ENCODE measurements at places on chromosomes 5 and 9.

DNA sequence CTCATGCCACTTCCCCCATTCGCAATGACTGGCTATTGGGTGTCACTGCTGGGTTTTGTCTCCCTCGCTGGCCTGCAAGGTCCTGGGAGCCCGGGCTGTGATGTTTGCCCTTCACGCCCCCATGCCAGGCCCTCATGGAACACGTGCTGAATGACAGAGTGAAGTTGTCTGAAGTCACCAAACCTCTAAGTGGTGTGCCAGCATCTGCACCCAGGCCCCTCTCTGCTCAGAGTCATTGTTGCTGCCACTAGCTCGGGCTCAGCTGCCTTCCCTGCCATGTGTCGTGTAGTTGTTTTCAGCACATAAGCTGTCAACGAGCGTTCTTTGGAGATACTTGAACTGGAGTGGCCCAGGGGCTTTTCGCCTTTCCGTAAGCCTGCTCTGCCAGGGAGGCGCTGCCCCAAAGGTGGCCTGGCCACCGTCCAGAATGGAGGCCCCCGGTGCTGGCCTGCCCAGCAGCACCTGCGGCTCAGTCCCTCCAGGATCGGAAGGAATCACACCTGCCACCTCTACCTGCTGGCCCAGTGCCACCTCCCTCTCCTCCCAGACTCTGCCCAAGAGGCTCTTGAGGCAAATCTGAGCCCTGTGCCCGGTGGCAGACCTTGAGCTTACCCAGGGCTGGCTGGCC, 250.1 kb downstream of the PBX3 start:
- no peak for DNase-seq

DNA sequence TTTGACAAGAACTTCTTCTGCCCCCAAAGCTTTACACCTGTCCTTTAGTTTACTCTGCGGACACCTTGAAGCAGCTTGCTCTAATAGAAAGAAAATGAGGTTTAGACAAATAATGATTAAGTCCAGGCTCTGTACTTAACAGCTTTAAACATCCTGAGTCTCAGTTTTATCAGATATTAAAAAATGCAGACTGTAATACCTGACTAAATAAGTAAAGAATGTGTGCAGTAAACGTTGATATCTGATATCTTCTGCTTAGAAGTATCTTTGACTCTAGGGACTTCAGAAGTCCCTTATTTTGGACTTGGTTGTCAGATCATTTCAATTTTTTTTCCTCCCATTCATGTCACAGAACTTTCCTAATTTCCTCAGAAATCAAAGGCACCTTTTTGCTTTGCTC, 1060.4 kb downstream of the CDH12 start:
- no peak for DNase-seq

DNA sequence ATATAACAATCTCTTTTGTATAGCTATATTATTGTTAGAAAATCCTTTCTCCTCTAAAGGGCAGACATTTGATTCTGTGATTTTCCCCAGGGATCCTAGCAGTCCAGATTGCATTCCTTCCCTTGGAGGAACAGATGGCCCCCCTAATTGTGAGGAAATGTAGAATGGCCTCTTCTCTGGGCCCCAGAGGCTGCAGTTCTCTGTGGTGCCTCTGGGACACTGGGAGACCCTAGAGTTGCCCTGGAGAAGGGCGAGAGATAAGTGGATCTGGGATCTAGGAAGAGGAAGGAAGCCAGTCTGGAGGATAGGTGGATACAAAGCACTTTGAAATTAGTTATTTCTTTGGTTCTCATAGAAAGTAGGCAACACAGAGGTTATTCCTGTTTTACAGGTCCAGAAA, 1.9 kb upstream of the HINT2 start:
- DNase-seq = no peak

GRCh38 chr5:84494453-84494852, 109.8 kb upstream of the EDIL3 start:
- no peak for DNase-seq

DNA sequence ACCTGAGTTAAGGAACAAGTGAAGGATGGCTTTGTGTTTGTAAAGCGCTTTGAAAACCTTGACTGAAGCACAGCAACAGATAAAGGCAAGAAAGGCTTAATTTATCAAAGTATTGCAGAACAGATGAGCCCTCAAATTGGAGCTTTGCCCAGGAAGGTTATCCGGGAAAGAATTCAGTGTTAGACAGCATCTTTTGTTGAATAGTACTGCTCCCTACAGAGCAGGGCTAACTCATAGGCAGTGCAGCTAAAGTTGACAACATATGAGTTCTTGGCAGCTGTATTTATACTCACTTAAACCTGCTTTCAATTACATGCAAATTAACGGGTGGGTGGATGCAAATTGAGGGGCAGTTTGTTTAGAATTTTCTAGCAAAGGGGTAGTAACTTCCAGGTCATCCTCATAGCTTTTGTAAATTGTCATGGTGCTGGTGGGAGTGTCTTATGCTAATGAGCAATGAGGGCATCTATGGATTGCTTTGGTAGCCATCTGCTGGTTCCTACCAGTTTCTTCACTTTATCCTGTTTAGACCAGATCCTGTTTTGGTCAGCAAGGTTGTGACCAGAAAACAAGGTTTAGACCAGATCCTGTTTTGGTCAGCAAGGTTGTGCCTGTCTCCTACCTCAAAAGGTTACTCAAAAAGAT, 105.8 kb downstream of the GDA start:
- no peak for DNase-seq

DNA sequence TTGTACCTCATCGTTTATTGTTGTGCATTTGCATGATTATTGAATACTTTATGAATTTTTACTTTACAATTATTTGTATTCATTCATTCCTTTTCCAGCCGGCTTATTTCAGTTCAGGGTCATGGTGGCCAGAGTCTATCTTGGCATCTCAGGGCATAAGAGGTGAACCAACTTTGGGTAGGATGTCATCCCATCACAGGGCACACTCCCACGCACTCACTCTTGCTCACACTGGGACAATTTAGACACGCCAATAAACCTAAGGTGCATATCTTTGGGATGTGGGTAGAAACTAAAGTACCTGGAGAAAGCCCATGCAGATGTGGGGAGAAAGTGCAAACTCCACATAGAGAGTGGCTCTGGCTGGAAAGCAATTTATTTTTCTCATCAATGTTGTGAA, 158.1 kb upstream of the MAST4 start:
- DNase-seq = no peak

DNA sequence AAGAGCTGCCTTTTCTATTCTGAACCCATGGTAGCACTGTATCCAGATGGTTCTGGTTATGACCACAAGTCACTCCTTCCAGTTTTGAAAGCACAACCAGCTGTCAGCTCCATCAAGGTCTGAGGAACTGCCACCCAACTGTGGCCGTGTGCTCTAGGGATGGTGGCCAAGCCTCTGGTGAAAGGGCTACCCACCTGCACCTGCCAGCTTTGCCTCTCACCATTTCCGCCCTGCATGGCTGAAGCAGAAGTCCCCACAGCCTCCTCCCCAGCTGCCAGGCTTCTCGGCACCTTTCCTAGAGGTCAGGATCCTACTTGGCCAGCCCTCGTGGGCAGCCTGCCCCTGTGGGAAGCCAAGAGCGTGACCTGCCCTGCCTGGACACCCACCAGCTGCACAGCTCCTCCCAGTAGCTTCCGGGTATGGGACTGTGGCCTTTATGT, 16.8 kb downstream of the SEMA5A start:
- DNase-seq = no peak

- no peak for DNase-seq
Observed at GRCh38 chr5:82164176-82164976, 113.8 kb downstream of the RPS23 start.

- no peak for DNase-seq
Observed at GRCh38 chr5:102678267-102679058, 76.6 kb upstream of the PAM start.

GRCh38 chr9:36560771-36561170, 11.9 kb upstream of the MELK start:
- DNase-seq = no peak

DNA sequence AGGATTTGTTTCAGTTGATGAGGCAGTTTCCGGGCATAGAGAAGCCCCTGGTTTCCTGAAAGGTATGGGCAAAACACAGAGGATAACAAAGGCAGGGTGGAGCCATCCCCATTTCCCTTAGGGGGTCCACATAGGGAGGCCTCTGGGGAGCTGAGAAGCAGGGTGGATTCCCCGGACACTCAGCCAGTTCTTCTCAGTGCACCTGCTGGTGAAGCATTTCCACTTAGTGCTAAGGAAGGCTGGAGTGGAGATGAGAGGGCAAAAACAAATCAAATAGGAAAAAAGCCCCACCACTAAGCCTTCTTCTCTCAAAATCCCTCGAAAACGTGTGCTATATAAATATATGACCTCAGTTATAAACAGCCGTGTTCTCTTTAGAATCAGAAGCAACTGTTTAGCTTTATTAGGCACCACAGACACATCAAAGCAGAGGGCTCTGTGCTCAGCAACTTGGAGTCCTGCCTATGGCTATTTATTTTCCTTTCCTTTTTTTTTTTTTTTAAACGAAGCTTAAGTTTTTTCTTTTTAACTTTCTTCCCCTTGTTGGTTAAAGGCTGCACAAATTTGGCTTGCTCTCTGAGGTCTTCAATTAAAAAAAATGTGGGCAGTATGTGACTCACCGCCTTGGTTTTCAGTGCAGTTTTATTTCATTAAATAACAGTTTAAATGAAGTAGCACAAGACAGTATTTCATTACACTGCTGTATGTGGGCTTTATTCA, 67.7 kb downstream of the PRDM6 start:
- DNase-seq = no peak

DNA sequence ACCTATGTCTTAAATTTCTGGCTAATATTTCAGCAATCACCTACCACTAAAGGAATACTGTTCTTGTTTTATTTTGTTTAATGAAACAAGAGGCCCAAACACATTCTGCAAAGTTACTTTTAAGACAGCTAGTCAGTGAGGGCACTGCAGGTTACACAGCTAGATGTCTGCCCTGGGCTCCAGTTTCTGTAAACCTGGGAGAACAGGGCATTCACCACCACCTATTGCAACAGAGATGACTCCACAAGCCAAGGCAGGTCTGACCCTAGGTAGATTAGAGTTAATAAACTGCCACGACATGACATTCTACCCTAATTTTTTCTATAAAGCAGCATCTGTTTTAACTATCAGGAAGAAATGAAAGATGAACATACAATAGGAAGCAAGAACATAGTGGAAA, 90.8 kb downstream of the SLF1 start:
- DNase-seq = no peak

DNA sequence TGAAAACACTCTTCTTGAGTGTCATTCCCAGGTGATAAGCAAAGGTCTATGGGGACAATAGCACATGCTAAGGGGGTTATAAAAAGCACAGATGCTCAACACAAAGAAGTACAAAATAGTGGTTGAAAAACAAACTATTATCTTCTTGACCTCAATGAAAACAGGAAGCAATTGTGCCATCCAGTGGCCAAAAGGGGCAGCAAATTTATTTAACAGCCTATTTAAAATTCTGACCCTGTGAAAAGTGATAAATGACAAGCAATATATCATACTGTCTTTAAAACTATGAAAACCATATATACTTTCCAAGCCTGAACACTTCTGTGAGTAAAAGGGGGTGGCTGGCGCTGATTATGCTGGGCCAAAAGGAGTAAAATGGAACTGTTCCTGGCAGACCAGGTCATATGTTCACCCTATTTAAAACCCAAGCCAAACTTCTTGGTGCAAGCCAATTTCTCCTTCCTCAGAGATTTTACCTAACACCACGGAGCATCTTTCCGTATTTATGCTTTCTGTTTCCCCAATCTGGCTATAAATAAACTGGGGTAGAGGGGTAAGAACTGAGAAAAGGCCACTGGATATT, 29.7 kb downstream of the TEX10 start:
- DNase-seq = no peak

GRCh38 chr9:8694983-8695588, 895.5 kb upstream of the DMAC1 start:
- DNase-seq = no peak

- peak; percentile 87 for DNase-seq
Observed at GRCh38 chr9:122374885-122375420, 4.1 kb downstream of the PTGS1 start.

DNA sequence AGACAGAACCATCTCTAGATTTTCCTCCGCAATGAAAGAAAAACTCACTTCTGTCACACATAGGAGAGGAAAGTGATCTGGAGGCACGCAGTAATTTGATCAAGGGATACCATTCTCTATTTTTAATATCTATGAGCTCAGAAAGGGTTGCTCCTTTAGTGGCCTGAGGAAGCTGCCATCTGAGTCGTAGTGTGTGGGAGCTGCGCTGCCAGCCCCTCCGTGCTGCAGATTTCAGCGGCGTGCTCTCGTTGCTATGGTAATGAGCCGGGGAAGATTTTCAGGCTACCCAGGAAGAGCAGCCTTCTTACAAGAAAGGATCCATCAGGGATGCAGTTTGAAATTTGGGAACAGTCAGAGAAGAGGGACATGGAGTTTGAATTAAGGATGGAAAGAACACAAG, 17.1 kb upstream of the GOLM1 start:
- DNase-seq = no peak

DNA sequence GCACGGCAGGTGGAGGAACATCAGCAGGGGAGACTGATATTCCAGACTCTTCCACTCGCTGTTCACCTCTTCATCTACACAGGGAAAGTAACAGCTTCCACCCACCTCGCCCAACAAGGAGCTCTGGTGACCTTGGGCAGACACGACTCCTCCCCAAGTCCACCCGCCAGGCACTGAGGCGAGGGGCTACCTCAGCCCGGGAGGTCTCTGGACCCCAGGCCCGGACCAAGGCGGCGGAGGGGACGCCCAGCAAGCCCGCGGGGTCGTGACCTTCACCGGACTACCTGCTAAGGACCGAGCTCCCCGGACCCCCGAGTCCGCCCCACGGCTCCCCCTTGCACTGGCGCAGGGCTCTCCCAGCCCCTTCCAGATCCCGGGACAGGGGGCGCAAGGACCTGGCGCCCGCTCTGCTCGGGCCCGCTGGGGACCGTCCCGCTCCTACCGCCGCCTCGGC, 70.2 kb upstream of the LPCAT1 start:
- peak; percentile 25 for DNase-seq

GRCh38 chr9:137647096-137647714, 28.4 kb downstream of the EHMT1 start:
- DNase-seq = no peak

DNA sequence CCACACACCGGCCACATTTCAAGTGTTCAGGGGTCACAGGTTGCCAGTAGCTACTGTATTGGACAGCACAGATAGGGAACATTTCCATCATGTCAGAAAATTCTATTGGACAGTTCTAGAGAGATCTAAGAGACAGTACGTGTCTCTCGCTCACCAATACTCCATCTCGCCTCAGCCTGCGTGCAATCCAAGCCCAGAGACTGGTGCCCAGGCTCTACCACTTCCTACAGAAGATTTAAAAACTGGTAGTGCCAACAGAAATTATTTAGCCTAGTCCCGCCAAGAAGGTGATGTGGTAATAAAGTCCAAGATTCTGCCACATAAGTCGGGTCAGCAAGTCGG, 390 bp upstream of the SNX2 start:
- no peak for DNase-seq

DNA sequence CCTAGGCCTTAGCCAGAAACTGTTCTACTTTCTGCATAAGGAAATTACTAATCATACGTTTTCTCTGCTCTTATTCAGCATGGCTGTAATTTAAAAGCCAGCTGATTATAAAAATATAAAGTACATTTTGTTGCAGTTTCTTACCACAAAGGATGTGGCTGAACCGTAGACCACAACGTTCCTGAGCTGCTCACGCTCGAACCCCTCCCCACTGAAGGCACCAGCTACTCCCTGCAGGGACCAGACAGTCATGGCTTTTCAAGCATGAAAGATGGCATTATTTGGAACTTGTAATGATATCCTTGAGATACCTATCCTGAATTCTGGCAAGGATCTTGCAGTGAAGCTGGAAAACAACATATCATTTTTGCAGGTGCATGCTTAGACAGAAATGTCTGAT, 91.8 kb upstream of the DMRT1 start:
- DNase-seq = no peak

GRCh38 chr9:127447416-127448111, 3.6 kb downstream of the RPL12 start:
- DNase-seq = no peak

- DNase-seq = no peak
Observed at GRCh38 chr9:15873573-15874177, 320.8 kb downstream of the CCDC171 start.

Data from left cardiac atrium (tissue), 4 donors.